Kidney (tissue), 22 donors: ENCODE measurements at places on chromosomes 7 and 10. TPM values are rescaled to one million over a fixed set of nuclear protein-coding genes. Genes with fewer than 3 reads are reported as not detected.
A peak's percentile ranks its signal among the peaks of the same experiment; 100 is the strongest.

DNA sequence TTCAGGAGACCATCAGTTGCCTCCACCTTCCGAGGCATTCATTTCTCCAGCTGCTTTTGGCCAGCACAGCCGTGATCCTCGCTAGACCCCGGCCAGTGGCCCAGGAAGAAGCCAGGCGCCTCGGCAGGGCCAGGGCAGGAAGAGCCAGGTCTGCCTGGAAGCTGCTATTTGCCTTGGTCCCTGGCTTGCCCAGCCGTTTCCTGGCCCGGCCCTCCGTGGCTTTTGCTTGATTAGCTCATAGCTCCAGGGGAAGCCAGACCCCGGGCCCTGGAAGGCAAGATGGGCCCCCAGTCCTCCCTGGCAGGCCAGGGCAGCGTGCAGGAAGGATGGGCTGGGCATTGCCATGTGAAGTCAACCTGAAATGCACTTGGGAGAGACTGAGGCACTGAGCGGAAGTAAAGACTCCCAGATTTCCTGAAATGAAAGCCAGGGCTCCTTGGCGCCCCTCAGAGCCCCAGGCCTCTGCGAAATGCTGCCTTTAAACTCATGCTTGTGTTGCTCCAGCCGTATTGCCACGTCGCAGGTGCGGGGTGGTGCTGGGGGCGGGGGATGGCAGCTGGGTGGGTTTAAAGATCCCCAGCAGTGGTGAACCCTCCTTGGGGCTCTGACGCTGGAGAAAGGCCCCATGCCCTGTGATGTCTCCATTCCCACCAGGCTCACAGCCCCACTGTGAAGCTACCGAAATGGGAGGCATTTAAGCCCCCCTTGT, 160.6 kb downstream of the GRK5 start:
- DNase-seq = no peak
- H3K36me3 ChIP-seq = no peaks in the 10 kb centered on the region
- H3K4me1 ChIP-seq = no peaks in the 10 kb centered on the region
- H3K27me3 ChIP-seq = no peaks in the 10 kb centered on the region

DNA sequence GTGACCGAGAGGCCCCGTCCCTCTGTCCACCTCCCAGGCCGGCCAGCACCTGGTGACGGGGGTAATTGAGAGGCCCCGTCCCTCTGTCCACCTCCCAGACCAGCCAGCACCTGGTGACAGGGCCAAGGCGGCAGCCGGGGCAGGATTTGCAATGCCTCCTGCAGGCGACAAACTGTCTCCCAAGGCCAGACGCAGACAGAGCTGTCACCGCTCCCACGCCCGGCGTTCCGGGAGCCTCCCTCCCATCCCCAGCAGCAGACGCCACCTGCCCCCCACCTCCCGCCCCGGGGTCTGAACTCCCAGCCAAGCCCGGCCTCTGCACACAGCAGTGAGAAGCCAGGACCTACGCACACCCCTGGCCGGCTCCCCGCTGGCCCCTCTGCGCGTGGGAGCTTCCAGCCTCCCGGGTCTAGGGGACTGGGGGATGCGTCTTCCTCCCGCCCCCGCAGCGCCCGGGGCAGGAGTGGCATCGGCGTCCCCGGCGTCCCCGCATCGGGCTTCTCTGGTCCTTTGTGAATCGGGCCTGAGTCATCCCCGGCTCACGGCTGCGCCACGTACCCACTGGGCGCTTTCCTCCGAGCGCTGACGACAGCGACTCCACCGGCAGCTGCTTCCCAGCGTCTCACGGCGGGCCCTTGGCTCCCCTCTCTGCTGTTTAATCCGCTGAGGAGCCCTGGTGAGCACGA, 95.1 kb upstream of the DIP2C start:
- H3K4me3 ChIP-seq = no peak overlapping the region
- H3K4me1 ChIP-seq = no peaks in the 10 kb centered on the region
- no peak overlapping the region for H3K27ac ChIP-seq
- peak; percentile 78 for DNase-seq
- H3K27me3 ChIP-seq = no peaks in the 10 kb centered on the region
- no peaks in the 10 kb centered on the region for H3K36me3 ChIP-seq

PAX4 gene
- total RNA-seq = not detected

ARHGEF35 gene
- total RNA-seq = 22.1 TPM

CALHM1 gene
- not detected for total RNA-seq

GRCh38 chr7:131431289-131431688, 103.6 kb downstream of the MKLN1 start:
- no peak overlapping the region for H3K27ac ChIP-seq
- no peak for DNase-seq
- H3K36me3 ChIP-seq = peaks cover 2% of the 10 kb centered on the region
- H3K4me3 ChIP-seq = no peak overlapping the region
- no peaks in the 10 kb centered on the region for H3K4me1 ChIP-seq
- no peaks in the 10 kb centered on the region for H3K27me3 ChIP-seq

DNA sequence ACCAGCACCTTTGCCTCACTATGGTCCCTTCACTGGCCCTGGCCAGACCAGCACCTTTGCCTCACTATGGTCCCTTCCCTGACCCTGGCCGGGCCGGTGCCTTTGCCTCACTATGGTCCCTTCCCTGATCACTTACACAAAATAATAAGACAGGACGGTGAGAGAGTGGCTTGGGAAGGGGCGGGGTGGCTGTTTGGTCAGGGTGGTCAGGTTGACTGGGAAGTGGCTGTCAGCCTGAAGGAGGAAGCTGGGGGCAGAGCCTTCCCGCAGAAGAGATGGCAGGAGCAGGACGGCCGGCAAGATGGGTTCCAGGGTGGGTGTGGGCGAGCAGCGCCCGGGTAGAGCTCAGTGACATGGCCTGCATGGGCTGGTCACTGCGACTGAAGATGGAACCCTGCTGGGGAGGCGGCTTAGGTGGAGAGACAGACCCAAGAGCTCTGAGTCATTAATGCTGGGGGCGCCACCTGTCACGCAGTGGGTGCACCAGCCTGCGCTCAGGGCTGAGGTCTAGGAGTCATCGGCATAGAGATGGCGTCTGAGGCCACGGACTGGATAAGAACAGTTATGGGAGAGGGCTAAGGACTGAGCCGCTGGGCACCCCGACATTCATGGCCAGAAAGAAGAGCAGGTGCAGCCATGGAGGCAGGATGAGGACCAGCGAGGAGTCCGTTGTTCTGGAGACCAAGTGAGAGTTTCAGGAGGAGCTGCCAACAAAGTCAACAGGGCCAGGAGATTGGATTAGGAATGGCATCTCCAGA, 91.8 kb downstream of the CHST15 start:
- H3K4me1 ChIP-seq = no peaks in the 10 kb centered on the region
- no peak overlapping the region for H3K4me3 ChIP-seq
- DNase-seq = peak; percentile 28
- no peaks in the 10 kb centered on the region for H3K36me3 ChIP-seq
- H3K27ac ChIP-seq = no peak overlapping the region

ZPBP gene
- total RNA-seq = 0.22 TPM

- no peaks in the 10 kb centered on the region for H3K27me3 ChIP-seq
- no peaks in the 10 kb centered on the region for H3K36me3 ChIP-seq
- no peak for DNase-seq
- H3K4me3 ChIP-seq = no peak overlapping the region
- H3K4me1 ChIP-seq = no peaks in the 10 kb centered on the region
- H3K27ac ChIP-seq = no peak overlapping the region
Observed at GRCh38 chr10:5284311-5285057, 80.3 kb upstream of the UCN3 start.

CXCL12 gene
- total RNA-seq = 99.5 TPM

IKZF5 gene
- total RNA-seq = 17.1 TPM

DNA sequence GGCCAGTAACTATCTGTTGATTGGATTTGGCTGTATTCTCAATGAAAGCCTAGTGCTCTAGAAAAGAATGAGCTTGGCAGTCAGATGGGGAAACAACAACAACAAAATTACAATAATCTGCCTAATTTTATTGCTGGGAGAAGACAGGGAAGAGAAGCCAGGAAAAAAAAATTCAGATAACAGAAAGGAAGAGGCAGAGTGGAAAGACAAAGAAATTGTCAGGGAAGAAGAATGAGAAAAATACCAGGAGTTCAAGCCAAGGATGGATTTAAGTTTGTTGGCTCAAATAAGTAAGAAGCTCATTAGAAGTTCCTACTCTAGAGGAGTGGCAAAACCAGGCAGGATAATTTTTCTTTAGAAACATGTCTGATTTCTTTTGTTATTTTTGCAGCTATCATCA, 45.9 kb upstream of the PRKG1 start:
- no peaks in the 10 kb centered on the region for H3K36me3 ChIP-seq
- no peak for DNase-seq
- H3K4me3 ChIP-seq = no peak overlapping the region
- H3K27me3 ChIP-seq = no peaks in the 10 kb centered on the region
- no peak overlapping the region for H3K27ac ChIP-seq

GRCh38 chr7:149476791-149477190, 15.9 kb upstream of the ZNF777 start:
- H3K4me1 ChIP-seq = no peaks in the 10 kb centered on the region
- no peak for DNase-seq
- no peaks in the 10 kb centered on the region for H3K27me3 ChIP-seq
- H3K36me3 ChIP-seq = peaks cover 2% of the 10 kb centered on the region
- no peak overlapping the region for H3K27ac ChIP-seq

ARMS2 gene
- not detected for total RNA-seq
